ENCODE measurements at places on chromosomes 7 and 10. TPM values are rescaled to one million over a fixed set of nuclear protein-coding genes. Genes with fewer than 3 reads are reported as not detected.

NOS3 gene
- 31.9 TPM for total RNA-seq

AUTS2 gene
- 4.5 TPM for total RNA-seq

ASZ1 gene
- not detected for total RNA-seq

EXOC6 gene
- total RNA-seq: 8.8 TPM

MYH16 gene
- total RNA-seq: not detected

STOX1 gene
- total RNA-seq: 1.2 TPM

PNLIP gene
- not detected for total RNA-seq

RHBDD2 gene
- 25.5 TPM for total RNA-seq

UNCX gene
- not detected for total RNA-seq

AHR gene
- total RNA-seq: 51.5 TPM

IRF5 gene
- 3.7 TPM for total RNA-seq

AQP1 gene
- total RNA-seq: 0.08 TPM

ARMC3 gene
- not detected for total RNA-seq

SEMA3C gene
- not detected for total RNA-seq

EPO gene
- total RNA-seq: not detected

IFIT1 gene
- total RNA-seq: 2.8 TPM

GIMAP4 gene
- 368 TPM for total RNA-seq

SPDYE8 gene
- not detected for total RNA-seq

MORN4 gene
- total RNA-seq: 1.5 TPM

WIPF3 gene
- not detected for total RNA-seq

IFIT3 gene
- 3.6 TPM for total RNA-seq

STAG3 gene
- total RNA-seq: 16.1 TPM

PPP1R3A gene
- not detected for total RNA-seq

CLEC5A gene
- not detected for total RNA-seq

STK31 gene
- total RNA-seq: 0.29 TPM

DGKB gene
- not detected for total RNA-seq

CYP26C1 gene
- total RNA-seq: 0.05 TPM

ACBD7 gene
- 4.4 TPM for total RNA-seq

FAM241B gene
- 5.2 TPM for total RNA-seq

CNTNAP2 gene
- total RNA-seq: not detected

ACSM6 gene
- total RNA-seq: not detected

All from activated naive CD4-positive, alpha-beta T cell treated with anti-CD3 and anti-CD28 coated beads, Interleukin-2, amount 10 ng/mL, durations not matched to agents 5 hours and 36 hours (primary cell).